ENCODE measurements at places on chromosomes 1 and 21.

DNA sequence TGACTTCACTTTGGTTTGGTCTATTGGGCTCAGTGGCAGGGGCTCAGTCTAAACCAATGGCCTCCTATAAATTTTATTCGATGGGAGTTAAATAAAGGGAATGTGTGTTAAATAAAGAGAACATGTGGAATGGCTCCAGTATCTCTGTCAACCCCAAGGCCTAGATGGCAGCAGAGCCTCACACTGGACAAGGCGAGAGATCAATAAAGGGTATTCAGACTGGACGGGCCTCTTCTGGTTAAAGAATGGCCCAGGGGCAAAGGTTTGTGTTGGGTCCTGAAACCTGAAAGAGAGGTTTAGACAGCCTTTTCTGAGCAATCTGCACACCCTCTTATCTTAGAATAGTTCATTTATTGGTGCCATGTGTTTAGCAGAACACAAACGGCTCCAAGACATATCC is 34.7 kb downstream of the SH3BP5L start:
- no peak for DNase-seq

- no peak for DNase-seq
These were observed 11.1 kb downstream of the PDZK1 start for GRCh38 chr1:145695821-145696629.

- DNase-seq: peak; percentile 54
These were observed 5.0 kb downstream of the ENTREP3 start for GRCh38 chr1:155250246-155250632.

DNA sequence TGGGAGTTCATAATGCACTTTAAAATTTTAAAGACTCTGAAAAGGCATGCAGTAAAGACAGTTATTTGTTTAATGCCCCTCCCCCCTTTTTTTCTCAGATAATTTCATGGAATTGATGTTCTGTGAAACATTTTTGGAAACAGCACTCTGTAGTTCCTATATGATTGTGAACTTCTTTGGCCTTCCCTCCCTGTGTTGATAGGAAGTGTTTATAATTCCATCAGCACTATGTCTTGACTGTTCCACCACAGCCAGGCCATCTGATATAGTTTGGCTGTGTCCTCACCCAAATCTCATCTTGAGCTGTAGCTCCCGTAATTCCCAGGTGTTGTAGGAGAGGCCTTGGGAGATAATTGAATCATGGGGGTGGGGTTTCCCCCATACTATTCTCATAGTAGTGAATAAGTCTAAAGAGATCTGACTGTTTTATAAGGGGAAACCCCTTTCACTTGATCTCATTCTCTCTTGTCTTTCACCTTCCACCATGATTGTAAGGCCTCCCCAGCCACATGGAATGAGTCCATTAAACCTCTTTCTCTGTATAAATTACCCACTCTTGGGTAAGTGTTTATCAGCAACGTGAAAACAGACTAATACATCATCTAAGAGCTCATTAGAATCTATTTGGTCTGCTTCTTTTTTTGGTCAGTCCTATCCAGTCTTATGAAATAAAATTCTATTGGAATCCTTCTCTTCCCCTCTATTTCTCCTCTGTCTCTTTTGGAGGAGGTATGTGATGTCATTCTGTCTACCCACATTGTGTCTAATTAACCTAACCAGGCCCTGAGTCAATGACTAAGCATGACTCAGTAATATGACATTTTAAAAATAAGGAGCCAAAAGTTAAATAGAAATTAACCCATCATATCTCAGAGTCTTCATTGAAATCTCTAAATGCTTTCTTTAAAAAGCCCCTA is 8.9 kb downstream of the CCDC185 start:
- peak; percentile 18 for DNase-seq

DNA sequence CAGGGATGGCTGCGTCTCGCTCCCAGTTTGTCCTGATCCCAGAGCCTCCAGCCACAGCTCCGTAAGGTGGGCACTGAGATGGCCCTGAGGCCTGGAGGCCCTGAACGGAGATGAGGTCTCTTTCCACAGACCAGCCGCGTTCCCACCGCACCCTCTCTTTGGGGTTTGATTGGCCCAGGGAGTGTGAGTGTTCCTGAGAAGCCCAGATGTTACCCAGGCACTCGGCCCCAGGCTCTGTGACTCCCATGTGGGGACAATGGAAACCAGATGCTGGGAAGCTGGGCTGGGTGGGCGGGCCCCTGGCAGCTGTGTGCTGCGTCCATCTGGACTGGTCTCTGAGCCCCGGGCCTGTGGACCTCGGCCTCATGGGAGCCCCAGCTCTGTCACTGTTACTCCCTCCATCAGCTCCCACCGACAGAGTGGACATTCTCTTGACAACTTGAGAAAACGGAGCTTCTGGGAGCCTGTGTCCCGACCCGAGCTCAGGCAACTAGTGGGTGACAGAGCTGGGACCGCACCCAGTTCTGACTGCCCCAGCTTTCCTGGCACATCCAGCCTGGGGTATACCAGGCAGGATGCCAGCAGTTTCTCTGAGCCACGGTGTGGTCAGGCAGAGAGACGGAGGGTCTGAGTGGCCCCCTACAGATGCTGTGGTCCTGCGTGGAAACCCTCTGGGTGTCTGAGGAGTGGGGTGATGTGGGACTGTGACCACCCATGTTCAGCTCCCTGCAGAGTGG is 9.8 kb upstream of the COL6A1 start:
- DNase-seq: no peak

DNA sequence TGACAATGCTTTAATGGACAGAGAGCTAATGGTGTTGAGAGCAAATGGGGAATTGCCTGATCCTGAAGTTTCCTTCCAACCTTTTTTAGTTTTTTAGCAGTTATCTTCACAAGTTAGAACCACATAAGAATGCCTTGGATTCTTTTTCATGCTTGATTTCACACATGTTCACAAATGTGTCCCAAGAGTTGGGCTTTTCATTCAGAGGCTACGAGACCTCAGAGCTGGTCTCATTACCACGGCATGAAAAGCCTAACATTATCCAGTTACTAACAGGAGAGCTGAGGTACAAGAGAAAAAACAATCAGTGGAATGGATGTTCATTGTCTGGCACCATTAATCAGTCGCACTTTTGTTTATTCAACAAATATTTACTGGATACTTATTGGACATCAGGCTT is 340.6 kb downstream of the ZNF326 start:
- no peak for DNase-seq

- DNase-seq: no peak
These were observed 37.9 kb upstream of the IFFO2 start for GRCh38 chr1:18994381-18994780.

GRCh38 chr1:168801032-168801745 is 72.2 kb upstream of the DPT start:
- DNase-seq: no peak

- no peak for DNase-seq
These were observed 45.8 kb upstream of the DMRTB1 start for GRCh38 chr1:53413175-53414001.

GRCh38 chr1:43548285-43549271 is 17.9 kb downstream of the PTPRF start:
- no peak for DNase-seq

- DNase-seq: no peak
These were observed 7.9 kb downstream of the RPL11 start for GRCh38 chr1:23699280-23700179.

- no peak for DNase-seq
These were observed 8.3 kb downstream of the DISP3 start for GRCh38 chr1:11487196-11487751.

DNA sequence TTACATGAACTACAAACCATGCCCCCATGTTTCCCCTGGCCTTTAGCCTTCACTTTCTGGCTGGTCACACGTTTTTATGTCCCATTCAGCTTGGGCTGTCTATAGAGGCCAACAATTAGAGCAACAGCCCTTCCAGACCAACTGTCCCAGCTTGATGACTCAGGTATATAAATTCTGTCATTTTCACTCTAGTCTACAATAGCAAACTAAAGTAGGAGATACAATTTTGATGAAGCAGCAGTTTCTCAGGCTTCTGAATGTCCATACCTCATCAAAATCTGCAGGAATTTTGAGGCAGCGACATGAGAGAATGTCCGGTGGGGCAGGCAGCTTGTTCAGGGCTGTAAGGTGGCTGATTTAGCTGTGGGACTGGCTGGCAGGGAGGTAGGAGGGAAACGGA is 45.6 kb upstream of the VAV3 start:
- no peak for DNase-seq

DNA sequence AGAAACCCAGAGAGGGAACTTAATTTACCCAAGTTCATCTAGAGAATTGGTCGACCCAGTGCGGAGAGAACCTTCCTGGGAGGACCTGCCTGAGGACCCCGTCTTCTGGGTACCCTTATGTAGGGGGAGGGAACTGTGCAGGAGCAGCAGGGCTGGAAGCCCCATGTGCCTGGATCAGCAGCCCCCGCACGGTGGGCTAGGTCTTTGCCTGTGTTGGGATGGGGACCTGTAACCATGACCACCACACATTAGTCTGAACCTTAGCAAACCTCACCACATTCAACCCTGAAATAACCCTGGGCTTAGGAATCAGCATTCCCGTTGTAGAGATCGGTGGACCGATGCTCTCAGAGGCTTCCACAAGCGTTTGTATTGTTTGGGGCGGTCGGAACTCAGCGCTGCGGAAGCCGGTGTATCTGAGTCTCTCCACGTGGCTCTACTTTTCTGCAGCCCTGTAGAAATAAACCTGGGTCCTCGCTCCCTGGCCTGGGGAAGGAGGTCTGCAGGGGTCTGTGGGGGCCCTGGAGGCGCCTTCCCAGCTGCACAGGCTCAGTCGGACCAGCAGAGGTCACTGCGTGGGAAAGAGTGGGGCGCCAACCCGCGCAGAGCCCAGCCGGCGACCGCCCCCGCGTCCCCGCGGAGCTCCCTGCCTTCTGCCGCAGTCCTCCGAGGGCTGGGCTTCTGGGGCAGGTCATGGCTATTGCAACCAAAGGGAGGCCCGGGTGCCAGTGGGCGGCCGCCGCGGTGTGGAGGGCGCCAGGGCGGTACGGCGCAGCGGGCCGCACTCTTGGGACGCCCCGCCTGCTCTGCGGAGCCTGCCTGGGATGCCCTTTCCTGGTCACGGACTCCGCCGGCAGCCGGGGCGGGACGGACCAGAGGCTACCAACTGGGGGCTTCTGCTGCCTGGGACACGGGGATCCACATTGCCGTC is 36.2 kb upstream of the KCNA10 start:
- DNase-seq: peak; percentile 63

- DNase-seq: no peak
These were observed 120.9 kb downstream of the SYT2 start for GRCh38 chr1:202589190-202589930.

- no peak for DNase-seq
These were observed 16.9 kb upstream of the RC3H1 start for GRCh38 chr1:174039027-174039426.

DNA sequence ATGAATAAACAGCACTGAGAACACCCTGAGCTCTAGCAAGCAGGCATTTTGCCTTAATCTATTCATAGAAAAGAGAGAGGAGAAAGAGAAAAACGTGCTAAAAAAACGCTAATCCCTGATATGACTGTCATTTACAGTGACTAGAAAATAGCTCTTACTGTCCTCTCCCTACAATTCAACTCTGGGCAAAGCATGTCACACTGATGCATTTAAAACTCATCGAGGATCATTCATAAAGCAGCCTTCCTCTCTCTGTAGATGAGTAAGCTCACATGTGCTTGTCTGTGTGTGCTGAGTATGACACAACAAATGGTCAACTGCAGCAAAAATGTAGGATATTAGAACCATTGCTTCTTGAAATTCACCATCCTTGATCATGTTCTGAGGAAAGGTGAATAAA is 109.0 kb downstream of the SGIP1 start:
- no peak for DNase-seq

- DNase-seq: no peak
These were observed 1.5 kb downstream of the GPX7 start for GRCh38 chr1:52603630-52604029.

DNA sequence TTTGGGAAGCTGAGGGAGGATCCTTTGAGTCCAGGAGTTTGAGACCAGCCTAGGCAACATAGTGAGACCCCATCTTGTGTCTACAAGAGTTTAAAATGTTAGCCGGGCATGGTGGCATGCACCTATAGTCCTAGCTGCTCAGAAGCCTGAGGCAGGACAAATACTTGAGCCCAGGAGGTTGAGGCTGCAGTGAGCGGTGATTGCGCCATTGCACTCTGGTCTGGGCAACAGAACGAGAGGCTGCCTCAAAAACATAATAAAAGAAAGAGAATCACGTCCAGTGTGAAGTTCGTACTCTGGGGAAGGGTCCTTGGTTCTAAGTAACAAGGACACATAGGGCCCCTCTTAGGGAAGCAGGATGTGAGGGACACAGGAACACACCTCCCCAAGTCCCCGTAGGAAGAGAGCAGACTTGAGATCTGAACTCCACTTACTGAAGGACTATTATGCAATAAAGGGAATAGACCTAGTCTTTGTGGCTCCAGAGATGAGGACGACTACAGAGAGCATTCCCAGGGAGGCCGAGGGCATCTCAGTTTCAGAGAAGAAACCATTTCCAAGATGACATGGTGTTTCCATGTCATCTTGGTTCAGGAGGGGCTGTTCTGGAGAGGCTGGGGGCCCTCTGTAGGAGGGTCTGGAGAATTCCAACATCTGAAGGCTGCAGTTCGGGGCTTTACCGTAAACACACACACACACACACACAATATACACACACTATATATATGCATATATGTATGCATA is 10.8 kb upstream of the ENO1 start:
- no peak for DNase-seq

GRCh38 chr1:231818337-231818736 is 191.7 kb downstream of the DISC1 start:
- DNase-seq: no peak

- DNase-seq: peak; percentile 39
These were observed 7.4 kb downstream of the SLC16A4 start for GRCh38 chr1:110383251-110383990.

- DNase-seq: no peak
These were observed 40.2 kb upstream of the MPZL1 start for GRCh38 chr1:167681451-167682098.

GRCh38 chr1:193335806-193336428 is 149.5 kb upstream of the B3GALT2 start:
- DNase-seq: no peak

GRCh38 chr1:107963601-107964335 is 1.2 kb downstream of the VAV3 start:
- peak; percentile 69 for DNase-seq

DNA sequence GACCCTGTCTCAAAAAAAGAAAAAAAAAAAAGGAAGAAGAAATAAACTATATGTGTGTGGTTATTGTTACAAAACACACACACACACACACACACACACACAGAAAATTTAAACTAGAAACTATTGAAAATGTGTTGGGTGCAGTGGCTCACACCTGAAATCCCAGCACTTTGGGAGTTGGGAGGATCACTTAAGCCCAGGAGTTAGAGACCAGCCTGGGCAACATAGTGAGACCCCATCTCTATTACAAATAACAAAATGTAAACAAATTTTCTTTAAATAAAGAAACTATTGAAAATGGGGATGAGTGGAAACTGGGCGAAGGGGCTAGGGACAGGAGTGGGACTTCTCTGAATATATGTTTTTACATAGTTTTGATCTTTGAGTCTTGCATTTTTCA is 23.0 kb downstream of the KIAA2013 start:
- DNase-seq: no peak

DNA sequence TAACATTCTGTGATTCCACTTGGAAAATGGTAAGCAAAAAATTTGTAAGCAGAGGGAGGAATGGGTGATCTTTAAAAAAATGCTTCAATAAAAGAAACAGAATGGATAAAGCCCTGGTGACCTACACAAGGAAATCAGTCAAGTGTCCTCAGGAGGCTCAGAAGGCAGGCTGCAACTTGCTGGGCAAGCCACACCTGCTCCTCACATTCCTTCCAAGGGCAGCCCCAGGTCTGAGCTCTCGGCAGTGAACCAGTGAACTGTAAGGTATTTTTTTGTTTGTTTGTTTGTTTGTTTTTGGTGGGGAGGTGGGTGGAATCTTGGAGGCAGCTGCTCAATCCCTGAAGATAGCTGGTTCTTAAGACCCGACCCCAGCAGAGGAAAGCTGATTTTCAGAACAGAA is 4.4 kb downstream of the TACSTD2 start:
- DNase-seq: no peak

- no peak for DNase-seq
These were observed 14.3 kb upstream of the PROK1 start for GRCh38 chr1:110436635-110437034.
